ENCODE measurements at places on chromosomes 2 and 18. TPM values are rescaled to one million over a fixed set of nuclear protein-coding genes. Genes with fewer than 3 reads are reported as not detected.

Gene CREG2
- total RNA-seq = not detected

GRCh38 chr2:143729296-143729814 is 600.1 kb downstream of the ARHGAP15 start:
- no peak for DNase-seq

DNA sequence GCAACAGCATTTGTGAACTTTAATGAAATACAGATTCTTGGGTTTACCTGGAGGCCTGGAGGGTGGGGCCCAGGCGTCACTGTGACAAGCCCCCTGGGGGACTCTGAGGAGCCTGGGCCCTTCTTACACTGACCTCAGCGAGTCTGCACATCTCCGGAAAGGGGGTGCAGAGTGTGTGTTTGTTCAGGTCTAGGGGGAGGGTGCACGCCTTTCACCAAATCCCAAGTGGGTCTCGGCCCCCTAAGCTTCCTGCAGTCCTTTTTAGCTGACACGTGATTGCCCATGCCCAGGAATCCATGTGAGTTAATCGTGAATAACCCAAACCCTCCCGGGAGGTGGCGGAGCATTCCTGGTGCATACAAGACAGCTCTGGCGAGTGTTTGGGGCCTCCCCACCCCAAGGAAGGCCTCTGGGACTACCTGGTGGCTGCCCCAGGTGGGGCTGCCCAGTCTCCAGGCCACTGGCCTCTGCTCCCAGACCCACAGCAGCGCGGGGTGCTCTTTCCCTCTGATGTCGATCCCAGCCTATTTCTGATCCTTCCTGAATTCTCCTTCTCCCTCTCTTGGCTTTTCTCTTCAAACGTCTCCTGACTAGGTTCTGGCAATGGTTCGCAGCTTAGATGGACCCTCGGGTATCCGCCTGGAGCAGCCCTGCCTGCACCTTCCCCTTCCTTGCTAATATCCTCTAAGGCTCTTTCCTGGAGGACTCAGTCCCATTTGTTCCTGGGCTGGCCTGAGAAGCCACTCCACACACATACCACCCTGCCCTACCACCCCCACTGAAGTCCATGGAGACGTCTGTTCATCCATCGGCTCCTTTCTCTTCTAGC is 10.0 kb downstream of the NGEF start:
- no peak for DNase-seq

GRCh38 chr2:238117199-238118154 is 17.3 kb downstream of the ESPNL start:
- no peak for DNase-seq

All from omental fat pad (tissue), 4 donors.